ENCODE measurements at places on chromosomes 6 and 20.
A peak's percentile ranks its signal among the peaks of the same experiment; 100 is the strongest.

- DNase-seq, result no peak
Observed at GRCh38 chr6:158852312-158853071, 33.3 kb upstream of the EZR start.

GRCh38 chr20:49779972-49780371 is 32.7 kb upstream of the SLC9A8 start:
- DNase-seq, result no peak

- no peak for DNase-seq
Observed at GRCh38 chr6:64712606-64713005, 994.4 kb downstream of the EYS start.

DNA sequence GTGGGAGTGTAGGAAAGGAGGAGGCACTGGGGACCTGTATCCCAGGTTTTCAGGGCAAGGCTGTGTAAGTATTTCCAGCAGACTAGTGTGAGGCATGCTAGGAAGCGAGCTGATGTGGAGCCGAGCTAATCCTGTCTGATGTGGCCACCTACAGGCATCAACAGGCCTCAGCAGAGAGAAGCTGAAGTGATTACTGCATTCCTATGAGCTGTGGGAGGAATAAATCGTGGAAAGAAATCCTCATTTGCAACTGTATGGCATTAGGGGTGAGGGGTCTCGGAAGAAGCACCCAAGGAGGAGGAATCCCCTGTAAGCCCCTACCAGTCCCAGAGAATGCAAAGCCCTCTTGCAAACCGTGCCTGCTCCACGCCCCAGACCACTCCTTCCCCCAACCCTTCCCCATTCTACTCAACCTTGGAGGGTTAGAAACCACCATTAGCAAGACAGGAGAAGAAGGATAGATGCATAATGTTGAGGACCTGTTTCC is 41.6 kb downstream of the C6orf15 start:
- peak; percentile 78 for DNase-seq

DNA sequence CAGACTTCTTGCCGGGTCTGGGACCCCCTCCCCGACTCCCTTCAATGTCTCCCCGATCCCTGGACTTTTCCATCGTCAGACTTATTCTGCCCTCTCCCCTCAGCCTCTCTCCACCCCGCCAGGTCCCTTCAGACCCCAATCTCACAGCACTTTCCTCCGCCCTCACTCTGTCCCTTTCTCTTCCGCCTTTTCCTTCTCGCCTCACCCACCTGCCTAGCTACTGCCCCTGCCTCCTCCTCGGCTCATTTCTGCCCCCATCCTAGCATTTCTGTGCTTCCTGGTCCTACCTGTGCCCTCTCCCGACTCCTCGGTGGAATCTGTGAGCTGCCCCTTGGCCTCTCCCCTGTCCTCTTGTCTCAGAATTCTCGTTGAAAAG is 616 bp downstream of the CHMP4B start:
- DNase-seq, result no peak

DNA sequence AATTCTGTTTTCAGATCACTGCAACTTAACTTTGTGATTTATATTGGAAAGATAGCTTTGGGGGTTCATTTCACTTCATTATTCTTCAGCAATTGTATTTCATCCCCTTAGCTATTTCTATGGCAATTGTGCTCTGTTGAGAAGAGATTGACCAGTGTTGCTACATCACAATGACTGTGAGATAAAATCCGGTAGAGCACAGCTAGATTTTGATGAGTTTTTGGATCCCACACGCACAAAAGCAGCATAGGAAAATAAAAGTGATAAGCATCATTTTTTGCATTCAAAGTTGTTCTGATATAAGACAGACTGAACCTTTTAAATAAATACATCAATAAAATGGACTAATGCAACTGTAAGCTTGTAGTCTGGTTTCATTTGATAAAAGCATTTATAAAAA is 734.8 kb downstream of the KIF16B start:
- DNase-seq, result no peak

DNA sequence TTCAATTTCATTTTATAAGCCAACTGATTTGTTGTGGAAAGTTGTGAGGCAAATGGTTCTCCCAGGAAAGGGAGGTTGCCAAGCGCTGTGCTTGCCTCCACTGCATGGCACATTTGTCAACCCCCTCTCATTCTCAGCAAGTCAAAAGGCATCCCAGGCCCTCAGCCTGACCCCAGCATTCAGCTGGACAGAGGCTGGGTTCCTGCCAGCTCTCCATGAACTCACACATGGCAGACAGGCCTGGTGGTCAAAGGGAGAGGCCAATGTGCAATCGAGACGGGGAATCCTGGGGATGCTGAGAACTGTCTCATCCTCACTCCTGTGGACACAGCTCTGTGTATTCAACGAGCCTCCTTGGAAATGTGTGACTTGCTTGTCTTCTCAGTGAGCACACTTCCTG is 106.0 kb upstream of the CDH4 start:
- DNase-seq, result no peak

GRCh38 chr6:120627612-120628011 is 706.7 kb downstream of the TBC1D32 start:
- no peak for DNase-seq

DNA sequence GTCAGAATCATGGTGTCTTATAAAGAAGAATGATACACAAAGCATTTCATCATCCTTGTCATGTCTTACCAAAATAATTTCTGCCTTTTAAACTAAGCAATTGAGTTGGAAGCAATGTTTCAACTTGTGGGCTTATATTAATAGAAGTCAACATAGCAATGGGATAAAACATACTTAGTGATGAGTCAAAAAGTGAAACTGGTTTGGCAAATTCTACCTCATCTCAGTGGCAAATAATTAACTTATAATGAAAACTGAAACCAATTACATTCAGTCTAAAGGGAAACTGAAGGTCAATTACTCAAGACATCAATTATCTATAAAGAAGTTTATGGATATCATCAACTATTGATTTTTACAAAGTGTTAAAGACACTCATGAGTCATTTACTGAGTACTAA is 463.8 kb downstream of the BMP2 start:
- DNase-seq, result no peak

- no peak for DNase-seq
Observed at GRCh38 chr6:162726947-162727321, 632 bp downstream of the PRKN start.

- no peak for DNase-seq
Observed at GRCh38 chr20:60862601-60863000, 389.5 kb upstream of the CDH4 start.

DNA sequence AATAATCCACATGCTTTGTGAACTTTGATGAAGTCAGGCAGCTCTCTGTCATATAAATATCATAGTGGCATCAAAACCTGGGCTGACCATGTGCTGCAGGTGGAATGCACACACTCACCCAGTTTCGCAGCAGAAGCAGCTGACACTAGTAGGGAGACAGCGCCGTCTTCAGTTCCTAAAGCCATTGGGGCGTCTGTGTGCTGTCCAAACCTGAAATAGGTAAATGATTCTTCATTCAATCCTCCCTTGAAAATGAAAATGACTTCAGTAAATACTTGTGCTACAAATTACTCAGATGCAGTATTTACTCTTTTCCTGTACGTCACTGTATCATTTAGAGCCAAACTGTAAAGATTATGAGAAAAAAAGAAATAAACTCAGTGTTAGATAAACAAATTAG is 127.5 kb downstream of the EYA4 start:
- no peak for DNase-seq

DNA sequence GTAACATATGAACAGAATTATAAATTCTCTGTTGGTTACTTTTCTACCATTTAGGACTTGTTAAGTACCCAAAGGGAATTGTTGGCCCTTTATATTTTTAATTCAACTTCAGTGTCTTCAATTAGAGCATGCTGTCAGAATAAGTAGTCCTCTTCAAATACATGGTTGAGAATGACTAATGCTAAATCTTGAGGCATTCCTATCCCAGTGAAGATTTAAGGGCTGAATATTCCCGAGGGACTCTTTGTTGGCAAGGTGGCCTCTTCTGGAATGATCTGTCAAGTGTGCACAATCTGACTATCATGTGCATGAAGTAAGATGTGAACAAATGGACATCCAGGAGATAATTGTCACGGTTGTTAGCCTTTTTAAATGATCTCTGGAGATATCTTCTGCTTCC is 421.7 kb downstream of the BMP2 start:
- no peak for DNase-seq

DNA sequence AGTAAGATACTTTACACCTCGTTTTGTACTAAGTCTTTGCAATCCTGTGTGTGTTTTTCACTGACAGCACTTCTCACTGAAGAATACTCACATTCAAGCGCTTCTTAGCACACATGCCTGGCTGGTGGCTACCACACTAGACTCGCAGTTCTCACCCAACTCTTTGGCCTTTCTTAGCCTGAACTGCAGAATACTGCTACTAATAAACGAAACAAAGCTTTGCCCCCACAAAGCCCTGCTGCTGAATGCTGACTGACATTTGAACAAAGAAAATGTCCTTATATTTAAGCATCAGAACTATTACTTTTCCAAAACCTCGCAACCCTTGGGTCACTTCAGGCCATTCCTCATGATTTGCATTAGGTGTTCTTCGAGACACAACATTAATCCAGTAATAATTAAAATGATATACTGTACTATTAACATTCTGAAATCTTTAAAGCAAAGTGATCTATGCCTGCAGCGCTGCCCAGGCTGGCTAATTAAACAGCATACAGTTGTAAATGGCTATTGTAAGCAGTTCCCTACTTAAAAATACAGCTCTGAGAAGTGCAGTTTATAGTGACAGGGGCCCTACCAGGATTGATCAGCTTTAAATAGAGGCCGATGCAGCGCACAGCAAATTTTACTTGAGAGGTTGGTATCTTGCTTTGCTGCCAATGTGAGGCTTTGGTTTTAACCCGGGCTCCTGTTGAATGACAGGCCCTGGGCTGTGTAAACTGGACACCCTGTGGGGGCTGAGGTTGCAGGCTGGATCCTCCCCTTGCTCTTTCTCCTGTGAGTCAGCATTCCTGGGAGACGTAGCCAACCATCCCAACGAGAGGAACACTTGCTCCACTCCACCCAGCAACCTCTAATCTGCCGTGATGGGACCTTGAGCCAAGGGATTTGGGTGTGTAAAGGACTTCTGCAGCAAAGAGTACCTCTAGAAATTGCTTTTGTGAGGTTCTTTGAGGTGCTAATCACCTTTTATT is 899.0 kb downstream of the TFAP2A start:
- DNase-seq, result peak; percentile 79

GRCh38 chr6:69866770-69867638 is 648 bp downstream of the COL19A1 start:
- peak; percentile 7 for DNase-seq

GRCh38 chr6:88013554-88013953 is 34.1 kb upstream of the SPACA1 start:
- no peak for DNase-seq

DNA sequence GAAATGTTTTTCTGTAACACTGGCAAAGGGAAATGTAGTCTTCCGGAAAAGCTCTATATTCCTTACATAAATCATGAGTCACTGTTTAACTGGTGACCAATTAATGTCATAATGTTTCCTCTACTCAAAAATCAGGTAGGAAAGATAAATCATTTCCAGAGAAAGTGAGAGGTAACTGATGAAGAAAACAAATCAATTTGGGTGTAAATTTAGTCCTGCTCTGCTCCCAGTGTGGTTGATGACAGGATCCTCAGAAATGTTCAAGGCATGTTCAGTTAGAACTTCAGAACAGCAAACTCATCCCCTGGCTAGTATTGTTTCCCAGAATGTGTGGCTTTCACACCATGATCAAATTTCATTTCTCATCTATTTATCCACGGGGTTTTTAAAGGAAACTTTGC is 38.8 kb upstream of the SPACA1 start:
- peak; percentile 54 for DNase-seq

DNA sequence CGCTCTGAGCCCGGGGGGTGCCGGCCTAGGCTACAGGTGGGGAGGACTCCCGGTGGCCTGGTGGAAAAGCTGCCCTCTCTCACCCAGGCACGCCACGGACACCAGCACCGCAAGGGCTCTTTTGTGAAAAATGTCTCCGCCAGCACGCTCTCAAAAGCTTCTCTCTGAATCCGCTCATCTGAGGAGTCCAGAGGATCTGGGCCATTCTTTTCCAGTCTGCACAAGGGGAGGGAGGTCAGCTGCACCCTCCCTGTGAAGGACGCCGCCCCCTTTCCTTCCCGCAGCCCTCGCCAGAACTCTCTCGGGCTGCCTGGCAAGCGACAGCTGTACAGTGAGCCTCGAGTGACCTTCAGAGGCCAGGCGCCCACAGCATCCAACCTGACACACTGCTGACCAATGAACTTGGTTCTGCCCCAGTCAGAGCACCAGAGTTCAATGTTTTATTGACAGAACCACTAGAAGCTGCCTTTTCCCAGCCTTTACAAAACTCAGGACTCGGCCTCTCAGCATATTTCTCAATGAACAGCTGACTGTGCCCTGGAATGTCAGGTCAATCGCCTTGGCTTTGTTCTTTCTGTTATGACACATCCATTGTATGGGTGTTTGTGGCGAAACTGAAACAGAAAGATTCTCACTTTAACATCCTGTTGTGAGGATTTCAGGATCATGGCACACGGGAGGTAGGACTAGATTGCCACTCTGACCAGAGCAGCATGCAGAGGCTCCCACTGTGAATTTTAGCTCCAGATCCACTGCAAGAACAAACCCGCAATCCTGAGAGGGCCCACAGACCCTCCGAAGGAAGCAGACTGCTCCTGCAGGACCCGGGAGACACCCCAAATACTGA is 26.7 kb downstream of the SERPINB9 start:
- peak; percentile 93 for DNase-seq

DNA sequence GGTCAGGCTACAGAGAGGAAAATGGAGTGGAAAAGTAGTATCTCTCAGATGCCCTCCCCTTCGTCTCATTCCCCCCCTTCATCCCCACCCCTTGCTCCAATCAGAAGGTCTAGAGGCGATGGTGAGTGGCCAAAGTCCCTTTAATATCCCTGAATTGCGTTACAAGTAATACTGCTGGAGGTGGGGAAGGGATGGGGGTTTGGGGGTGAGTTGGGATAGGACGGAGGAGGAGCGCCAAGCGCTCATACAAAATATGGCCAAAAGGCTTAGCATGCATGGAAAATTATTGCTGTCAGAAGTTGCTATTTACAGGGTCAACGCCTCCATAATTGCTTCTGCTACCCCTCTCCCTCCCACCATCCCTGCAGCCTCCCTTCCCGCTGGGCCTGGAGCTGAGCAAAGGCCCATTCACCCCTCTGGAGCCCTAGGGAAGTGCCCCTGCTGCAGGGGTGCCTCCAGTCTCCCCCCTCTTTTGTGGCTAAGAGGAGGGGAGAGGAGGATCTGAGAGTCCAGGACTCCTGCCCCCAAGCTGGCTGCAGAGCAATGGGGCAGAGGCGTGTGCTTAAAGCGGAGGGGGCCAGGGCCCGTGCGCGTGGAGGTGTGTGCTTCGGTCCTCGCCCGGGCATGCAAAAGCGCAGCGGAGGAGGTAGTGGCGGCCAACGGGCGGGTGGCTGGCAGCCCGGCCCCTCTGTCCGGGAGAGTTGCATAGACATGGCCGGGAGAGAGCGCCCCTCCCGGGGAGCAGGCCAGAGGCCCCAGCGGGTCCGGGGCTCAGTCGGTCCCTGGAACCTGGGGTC is 8.7 kb upstream of the SRXN1 start:
- DNase-seq, result no peak

- peak; percentile 77 for DNase-seq
Observed at GRCh38 chr6:155200012-155200411, 63.8 kb upstream of the CLDN20 start.
